CD8-positive, alpha-beta T cell (primary cell): ENCODE measurements at places on chromosomes 11 and 22. TPM values are rescaled to one million over a fixed set of nuclear protein-coding genes. Genes with fewer than 3 reads are reported as not detected.
A peak's percentile ranks its signal among the peaks of the same experiment; 100 is the strongest.

DNA sequence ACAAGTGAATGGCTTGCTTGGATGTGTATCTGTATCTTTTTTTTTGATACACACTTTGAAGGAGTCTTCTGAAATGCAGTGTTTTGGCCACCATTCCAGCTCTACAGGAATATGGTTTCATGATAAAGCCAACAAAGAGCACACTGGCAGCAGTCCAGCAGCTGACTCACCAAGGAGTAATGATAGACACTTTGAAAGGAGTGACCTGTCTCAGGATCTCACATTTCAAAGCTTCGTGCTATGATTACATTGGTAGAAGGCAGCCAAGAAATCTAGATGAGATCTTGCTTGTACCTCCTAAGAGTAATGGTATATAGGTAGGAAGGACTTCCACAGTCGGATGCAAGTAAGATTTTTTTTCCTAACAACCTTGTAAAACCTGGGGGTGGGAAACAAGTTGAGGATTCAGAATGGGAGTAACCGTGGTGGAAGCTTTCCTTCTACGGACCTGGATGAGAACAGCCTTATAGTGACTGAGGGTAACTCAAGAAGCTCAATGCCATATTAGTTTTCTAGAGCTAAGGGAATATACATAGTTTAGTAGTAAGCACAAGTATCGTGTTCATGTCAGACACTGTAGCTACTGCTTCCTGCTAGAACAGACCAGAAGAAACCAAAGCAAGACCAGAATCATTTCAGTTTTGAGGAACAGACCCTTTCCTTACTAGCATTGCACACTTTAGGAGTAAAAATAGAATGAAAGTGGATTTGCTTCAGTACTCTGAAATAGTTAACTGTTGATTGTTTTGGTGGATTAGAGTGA is 25.0 kb downstream of the MTMR3 start:
- no peak for DNase-seq

GRCh38 chr11:112212710-112213109 is 13.5 kb upstream of the PTS start:
- no peak for DNase-seq

- no peak for DNase-seq
Measured at GRCh38 chr11:100340466-100341319, 346.4 kb upstream of the ARHGAP42 start.

DNA sequence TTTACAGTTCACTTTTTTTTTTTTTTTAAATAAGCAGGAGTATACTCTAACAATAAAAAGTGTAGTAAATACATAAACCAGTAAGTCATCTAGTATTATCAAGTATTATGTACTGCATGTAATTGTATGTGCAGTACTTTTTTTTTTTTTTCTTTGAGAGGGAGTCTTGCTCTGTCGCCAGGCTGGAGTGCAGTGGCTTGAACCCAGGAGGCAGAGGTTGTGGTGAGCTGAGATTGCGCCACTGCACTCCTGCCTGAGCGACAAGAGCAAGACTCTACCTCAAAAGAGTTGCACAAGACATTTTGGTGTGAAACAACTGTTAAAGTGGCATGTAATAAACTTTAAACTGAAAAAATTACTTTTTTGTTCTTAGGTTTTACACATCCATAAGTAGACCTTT is 16.7 kb downstream of the BCL2L13 start:
- DNase-seq = no peak

- no peak for DNase-seq
Measured at GRCh38 chr22:28978158-28978557, 83.5 kb downstream of the C22orf31 start.

DNA sequence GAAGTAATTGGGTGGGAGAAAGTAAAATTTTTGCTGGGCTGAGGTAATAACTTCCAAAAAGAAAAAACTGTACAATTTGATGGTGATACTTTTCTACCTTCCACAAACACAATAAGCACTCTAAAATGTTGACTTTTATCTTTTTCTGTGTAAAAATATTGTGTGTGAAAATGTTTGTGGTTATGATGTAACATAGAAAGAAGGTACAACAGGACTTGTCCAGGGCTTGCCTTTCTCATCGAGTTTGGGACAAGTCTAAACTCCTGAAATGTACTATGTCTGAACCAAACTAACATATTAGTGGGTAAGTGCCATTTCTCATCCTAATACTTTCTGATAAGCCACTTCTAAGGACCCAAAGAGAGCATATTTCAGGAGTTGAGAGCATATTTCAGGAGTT is 174.2 kb upstream of the PDGFD start:
- no peak for DNase-seq

DNA sequence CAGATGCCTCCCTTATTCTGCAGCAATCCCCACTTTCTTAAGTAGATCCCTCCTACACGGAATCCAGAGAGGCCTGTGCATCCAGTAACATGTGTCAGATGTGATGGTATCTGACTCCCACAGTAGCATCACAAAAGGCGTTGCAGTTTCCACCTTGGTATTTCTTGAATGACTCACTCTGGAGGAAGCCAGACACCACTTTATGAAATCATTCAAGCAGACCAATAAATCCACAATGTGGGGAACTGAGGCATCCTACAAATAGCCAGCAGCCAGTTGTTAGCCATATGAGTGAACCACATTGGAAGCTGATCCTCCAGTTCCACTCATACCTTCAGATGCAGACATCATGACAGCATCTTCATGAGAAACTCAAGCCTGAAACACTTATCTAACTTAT is 798.1 kb downstream of the OPCML start:
- no peak for DNase-seq

GRCh38 chr11:59201353-59201752 is 11.4 kb downstream of the MPEG1 start:
- DNase-seq = no peak

DNA sequence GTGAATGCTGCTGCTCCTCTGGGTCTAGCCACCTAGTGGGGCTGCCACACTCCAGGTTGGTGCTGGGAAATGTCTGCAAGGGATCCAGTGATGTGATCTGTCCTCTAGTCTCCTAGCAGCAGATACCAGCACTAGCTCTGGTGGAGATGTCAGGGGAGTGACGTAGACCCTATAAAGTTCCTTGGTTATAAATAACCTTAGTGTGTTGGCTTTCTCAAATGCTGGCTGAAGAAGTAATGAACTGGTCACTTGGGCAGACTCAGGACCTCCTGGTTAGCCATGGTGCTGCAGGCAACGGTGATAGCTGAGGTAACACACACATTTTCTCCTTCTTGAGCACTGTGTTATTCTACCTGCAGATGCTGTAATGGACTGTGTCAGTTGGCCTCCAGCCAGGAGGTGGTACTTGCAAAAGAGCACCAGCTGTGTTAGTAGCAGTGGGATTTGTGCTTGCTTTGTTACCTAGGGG is 35.5 kb downstream of the BBOX1 start:
- DNase-seq = no peak

- no peak for DNase-seq
Measured at GRCh38 chr11:27408246-27408800, 45.3 kb upstream of the CCDC34 start.

GRCh38 chr11:68206211-68206610 is 6.9 kb downstream of the KMT5B start:
- peak; percentile 50 for DNase-seq

- DNase-seq = no peak
Measured at GRCh38 chr11:72228229-72228843, 3.8 kb downstream of the INPPL1 start.

- DNase-seq = no peak
Measured at GRCh38 chr11:114293201-114293711, 2.9 kb upstream of the NNMT start.

- no peak for DNase-seq
Measured at GRCh38 chr11:23078289-23078971, 218.2 kb upstream of the CCDC179 start.

DNA sequence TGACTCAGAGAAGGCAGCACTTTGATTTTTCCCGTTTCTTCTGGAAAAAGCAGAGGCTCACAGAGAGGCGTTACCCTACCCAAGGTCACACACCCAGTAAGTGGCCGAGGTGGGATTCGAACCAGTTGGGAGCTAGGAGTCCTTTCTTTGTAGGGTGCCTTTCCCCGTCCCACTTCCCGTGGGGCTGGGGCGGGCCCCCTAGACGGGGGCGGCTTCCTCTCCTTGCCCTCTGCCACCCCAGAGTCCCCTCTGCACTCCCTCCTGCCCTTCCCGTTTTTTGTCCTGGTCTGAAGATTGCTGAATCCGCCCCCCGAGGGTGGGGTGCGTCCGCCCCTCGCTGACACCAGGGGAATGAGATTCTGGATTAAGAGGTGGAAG is 747 bp downstream of the TPCN2 start:
- DNase-seq = no peak

GRCh38 chr22:23777776-23778576 is 5.3 kb downstream of the MMP11 start:
- no peak for DNase-seq

DNA sequence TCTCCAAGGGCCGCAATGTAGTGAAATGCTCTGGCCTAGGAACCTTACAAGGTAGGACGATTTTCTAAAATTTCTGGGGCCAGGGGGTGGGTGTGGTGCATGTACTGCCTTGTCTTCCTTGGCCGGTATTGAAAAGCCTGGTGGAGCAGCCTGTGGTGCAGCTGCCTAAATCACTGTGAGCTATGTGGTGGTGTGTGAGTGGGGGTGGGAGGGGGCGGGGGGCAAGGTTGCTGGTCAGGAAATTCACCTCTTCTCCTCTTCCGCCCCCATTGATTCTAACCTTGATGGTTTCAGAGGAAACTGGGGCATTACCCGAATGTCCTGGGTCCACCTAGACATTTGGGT is 137.2 kb downstream of the DBX1 start:
- no peak for DNase-seq

DNA sequence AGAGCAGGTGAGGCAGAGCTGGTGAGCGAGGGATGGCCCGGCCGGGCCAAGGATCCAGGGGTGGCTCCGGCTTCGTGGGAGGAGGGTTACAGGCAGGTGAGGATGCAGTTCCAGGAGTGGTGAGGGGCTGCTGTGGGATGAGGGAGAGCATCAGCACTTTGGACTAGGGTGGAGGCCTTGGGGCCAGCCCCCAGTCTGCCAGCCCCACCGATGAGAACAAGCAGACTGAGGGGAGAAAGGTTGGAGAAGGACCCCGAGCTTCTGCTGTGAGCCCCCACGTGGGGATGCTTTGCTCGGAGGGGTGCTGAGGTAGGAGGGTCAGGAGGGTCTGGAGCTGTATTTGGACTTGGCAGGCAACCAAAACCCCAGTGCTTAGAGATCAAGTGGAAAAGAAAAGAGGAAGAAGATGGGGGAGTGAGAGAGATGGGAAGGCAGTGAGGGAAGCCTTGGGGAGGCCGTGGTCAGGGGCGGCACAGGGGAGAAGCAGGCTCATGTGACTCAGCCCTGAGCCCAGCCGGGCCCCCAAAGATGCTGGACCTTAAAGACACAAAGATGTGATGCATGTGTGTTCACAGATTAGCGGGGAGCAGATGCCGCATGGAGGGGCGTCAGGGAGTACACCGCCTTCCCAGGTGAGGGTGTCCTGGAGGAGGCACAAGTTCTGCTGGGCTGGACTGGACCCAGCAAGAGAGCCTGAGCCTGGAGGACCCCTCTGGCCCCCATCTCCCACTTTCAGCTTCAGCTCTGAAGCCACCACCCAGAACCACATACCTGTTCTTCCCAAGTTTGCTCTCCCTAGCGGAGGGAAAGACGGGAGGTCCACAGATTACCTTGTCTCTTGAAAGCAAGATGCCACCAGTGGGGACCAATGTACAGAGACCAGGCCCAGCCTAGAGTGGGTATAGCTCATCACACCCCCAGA is 91.3 kb downstream of the CDKN1C start:
- DNase-seq = no peak

- no peak for DNase-seq
Measured at GRCh38 chr22:50303848-50304527, 3.5 kb downstream of the PLXNB2 start.

GRCh38 chr11:2747248-2748027 is 47.6 kb upstream of the KCNQ1OT1 start:
- DNase-seq = no peak

GRCh38 chr11:57360991-57361390 is 20.0 kb downstream of the PRG3 start:
- no peak for DNase-seq

DNA sequence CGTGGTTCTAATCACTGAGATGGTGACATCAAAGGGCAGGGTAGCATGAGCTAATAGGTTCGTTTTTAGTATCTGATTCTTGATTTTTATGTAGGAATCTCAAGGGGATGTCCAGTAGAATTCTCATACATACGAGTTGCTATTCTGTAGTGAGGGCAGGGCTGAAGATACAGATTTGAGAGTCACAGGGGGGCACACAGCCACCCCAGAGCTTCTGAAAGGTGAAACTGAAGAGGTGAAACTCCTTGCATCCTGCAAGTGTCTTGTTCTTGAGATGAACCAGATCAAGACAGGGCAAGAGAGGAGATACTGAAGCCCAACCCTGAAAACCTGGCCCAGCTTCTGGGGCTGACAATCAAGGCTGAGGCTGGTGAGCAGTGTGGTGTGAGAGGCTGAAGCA is 35.6 kb upstream of the TMEM123 start:
- DNase-seq = no peak

DNA sequence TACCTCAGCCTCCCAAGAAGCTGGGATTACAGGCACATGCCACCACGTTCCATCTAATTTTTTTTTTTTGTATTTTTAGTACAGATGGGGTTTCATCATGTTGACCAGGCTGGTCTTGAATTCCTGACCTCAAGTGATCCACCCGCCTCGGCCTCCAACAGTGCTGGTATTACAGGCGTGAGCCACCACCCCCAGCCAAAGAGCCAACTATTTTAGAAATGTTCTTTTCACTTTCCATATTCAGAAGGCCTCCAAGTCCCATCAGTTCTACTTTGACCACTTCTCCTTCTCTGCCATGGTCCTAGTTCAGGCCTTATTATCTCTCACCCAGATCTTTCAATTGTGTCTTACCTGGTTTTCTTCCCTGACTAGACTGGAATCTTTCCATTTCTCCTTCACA is 48.2 kb downstream of the CCDC83 start:
- no peak for DNase-seq

The RIMBP3B gene
- 0.17 TPM for total RNA-seq

The MS4A12 gene
- not detected for total RNA-seq

The CENPM gene
- total RNA-seq = 9.4 TPM

The BLID gene
- not detected for total RNA-seq

The AQP11 gene
- 0.24 TPM for total RNA-seq

The SLC43A3 gene
- total RNA-seq = 11.3 TPM

The OR10D3 gene
- not detected for total RNA-seq

The ZBTB16 gene
- total RNA-seq = 15.3 TPM

The DGCR6 gene
- total RNA-seq = 20.0 TPM
